Bronchial epithelial cell (primary cell): ENCODE measurements at places on chromosomes 12 and 14. TPM values are rescaled to one million over a fixed set of nuclear protein-coding genes. Genes with fewer than 3 reads are reported as not detected.
A peak's percentile ranks its signal among the peaks of the same experiment; 100 is the strongest.

The CLEC4A gene
- total RNA-seq: 0.53 TPM in 1 of 2 replicates, not detected in the other

The HIF1A gene
- total RNA-seq: 220 and 594 TPM in 2 replicates

The BMP4 gene
- total RNA-seq: 0.13 and 0.53 TPM in 2 replicates

The KRT6A gene
- total RNA-seq: 13,929 and 17,192 TPM in 2 replicates

The KRT79 gene
- under 0.01 and 0.26 TPM in 2 replicates for total RNA-seq

- DNase-seq: no peak
These were observed 50.0 kb upstream of the ATF7IP start for GRCh38 chr12:14315501-14315900.

DNA sequence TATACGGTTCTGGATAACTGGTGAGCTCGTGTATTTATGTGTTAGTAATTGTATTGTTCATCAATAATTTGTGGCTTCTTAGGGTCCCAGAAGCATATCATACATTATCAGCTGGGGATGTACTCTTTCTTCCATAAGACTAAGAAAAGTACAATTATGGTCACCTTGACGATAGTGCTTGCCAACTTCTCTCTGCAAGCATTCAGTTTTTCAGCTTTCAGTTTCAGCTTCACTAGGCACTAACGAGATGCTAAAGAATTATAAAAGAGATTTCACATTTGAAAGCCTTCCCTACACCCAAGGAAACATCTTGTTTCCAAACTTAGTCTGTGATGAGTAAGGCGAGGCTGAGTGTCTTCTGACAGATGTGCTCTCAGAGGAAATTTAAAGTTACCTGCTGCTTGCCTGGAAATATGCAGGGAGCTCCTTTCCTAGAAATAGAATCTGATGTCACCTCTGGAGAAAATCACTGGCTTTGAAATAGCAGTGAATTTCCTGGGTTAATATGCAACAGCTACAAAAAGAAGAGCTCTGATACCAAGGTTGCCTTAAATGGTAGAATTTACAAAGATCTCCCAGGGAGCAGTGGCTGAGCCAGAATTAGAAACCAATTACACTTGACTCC lies 1419.9 kb upstream of the TMEM132C start:
- DNase-seq: no peak

DNA sequence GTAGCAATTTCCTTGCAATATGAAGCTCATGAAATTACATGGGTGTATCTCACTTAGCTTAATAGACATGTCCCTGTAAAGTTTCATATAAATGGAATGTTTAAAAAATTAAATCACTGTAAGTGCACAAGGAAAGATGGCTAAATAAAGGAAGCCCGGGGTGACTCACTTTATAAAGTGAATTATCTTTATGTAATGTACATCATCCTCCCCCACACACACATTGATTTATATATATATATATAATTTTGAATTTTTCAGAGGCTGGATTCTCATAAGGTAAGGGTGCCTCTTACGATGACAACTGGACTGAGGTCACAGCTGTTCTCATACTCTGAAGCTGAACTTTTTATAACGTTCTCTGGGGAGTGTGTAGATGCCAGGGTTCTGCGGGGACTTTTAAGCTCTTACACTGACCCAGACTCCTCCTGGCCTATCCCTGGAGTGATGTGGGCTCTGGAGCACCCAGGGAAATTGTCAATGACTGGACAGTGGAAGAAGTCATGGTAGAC lies 108.7 kb upstream of the HIF1A start:
- peak; percentile 68 for DNase-seq

DNA sequence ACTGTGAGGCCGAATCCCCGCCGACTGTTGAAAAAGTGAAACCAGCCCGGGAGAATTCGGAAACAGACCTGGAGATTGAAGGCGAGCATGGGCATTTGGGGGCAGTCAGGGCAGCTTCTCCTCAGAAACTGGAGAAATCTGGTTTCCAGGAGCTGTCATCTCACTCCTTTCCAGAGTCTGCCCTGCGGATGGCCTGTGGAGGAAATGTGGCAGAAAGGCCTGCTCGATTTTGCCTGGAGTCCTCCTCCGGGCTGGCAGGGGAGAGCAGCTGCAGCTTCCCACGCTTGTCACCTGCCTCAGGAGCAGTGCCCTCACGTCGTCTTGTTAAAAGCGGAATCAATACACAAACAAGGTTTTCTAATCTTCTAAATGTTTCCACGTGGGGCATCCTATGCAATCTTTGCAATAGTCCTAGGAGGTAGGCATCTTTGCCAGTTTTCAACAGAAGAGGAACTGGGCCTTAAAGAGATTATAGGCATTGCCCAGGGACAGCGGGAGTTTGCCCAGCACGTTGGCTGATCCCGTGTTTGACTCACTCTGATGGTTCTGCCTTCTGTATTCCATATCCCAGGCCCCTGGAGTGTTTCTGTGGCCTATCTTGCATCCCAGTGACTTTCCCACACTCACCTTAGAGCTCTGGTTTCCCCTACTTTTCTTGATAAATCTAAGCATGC lies 2.3 kb downstream of the LRRC74A start:
- no peak for DNase-seq

GRCh38 chr14:58288106-58288792 lies 10.1 kb upstream of the ARID4A start:
- no peak for DNase-seq
